Putamen (tissue), 1 donor: ENCODE measurements at places on chromosomes 4 and X.

- no peak for DNase-seq
Observed at GRCh38 chr4:145505995-145506394, 24.3 kb downstream of the SMAD1 start.

DNA sequence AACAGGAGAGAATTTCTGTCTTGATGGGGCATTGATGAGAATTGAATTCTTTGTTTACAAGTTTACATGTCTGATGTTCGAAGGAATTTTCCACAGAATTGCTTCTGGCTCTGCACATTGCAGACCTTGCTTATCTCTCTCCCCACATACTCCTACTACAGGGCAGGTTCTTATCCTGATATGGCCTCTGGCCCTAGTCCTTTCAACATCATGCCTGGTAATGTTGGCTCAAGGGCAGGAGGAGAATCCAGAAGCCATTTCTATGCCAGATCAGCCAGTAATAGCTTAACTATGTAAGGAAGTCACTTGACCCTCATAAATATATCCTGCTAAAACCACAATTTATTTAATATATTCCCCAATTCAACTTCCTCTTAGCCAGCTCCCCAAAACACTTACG is 24.3 kb upstream of the TSPAN5 start:
- no peak for DNase-seq

DNA sequence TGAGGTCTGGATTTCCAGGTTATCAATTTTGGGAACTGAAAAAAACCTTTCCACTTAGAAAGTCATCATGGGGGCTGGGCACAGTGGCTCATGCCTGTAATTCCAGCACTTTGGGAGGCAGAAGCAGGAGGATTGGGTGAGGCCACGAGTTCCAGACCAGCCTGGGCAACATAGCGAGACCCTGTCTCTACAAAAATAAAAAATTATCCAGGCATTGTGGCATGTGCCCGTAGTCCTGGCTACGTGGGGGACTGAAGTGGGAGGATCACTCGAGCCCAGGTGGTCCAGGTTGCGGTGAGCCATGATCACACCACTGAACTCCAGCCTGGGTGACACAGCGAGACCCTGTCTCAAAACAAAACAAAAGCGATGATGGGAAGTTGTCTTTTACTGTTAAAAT is 7.9 kb downstream of the TENM3 start:
- DNase-seq: no peak

GRCh38 chr4:128796934-128797333 is 12.6 kb upstream of the JADE1 start:
- DNase-seq: no peak

- DNase-seq: no peak
Observed at GRCh38 chr4:8192748-8193738, 6.0 kb upstream of the SH3TC1 start.

- DNase-seq: no peak
Observed at GRCh38 chr4:129046055-129046959, 47.0 kb downstream of the SCLT1 start.

- DNase-seq: peak; percentile 43
Observed at GRCh38 chr4:108834835-108835384, 72.1 kb upstream of the ETNPPL start.

- no peak for DNase-seq
Observed at GRCh38 chrX:13367950-13368349, 48.1 kb upstream of the ATXN3L start.

- no peak for DNase-seq
Observed at GRCh38 chrX:113136836-113137235, 296.2 kb upstream of the AMOT start.

DNA sequence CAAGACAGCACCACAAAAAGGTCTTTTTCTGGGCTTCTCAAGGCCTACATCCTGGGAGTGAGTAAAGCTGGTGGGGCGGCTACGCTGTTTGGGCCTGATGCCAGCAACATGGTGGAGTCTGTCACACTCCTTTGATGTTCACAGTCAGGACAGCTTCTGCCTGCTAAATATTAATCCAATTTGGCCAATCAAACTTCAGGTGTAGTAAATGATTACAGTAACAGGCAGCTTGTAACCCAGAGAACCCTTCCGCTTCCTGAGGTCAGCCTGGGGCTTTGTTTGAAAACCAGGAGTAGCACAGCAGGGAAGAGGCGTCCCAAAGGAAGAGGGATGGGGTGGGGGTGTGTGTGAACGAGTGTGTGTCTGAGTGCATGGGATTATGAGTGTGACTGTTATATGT is 220.4 kb downstream of the MAML3 start:
- DNase-seq: no peak

DNA sequence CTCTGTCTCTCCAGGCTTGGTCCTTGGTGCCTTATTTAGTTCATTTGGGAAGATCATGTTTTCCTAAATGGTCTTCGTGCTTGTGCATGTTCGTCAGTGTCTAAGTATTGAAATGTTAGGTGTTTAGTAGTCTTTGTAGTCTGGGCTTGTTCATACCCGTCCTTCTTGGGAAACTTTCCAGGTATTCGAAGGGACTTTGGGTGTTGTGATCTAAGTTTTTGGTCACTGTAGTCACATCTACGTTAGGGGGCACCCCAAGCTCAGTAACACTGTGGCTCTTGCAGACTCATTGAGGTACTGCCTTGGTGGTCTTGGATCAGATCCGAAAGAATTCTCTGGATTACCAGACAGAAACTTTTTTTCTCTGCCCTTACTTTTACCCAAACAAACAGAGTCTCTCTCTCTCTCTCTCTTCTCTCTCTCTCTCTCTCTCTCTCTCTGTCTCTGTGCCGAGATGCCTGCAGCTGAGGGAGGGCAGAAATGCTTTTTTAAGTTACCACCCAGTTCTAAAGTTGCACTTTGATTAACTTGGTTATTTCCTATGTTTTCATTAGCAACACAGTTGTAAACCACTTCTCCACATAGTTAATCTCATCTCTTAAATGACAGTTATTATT is 67.6 kb upstream of the SLC7A3 start:
- peak; percentile 34 for DNase-seq

DNA sequence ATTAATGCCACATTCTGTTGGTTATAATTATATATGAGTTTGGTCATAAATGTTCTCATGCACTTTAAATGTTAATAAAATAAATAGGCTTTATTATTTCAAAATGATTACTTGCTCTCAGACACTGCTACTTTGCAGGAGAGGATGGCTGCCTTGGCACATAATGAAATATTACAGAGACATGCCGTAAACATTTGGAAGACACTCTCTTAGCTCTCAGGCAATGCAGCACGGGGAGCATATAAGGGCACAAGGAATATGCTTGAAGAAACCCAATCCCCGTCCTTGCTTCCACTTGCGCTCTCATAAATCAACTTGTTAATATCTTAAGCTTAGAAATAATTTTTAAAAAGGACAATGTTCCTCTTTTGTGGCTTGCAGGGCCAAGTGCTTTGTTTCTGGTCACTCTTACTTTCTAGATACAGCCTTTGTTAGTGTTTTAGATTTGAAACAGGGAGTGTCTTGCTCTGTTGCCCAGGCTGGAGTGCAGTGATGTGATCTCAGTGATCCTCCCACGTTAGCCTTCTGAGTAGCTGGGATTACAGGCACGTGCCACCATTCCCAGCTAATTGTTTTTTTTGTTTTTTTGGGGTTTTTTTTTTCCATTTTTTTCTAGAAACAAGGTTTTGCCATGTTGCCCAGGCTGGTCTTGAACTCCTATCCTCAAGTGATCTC is 445.0 kb downstream of the SPRY1 start:
- no peak for DNase-seq

DNA sequence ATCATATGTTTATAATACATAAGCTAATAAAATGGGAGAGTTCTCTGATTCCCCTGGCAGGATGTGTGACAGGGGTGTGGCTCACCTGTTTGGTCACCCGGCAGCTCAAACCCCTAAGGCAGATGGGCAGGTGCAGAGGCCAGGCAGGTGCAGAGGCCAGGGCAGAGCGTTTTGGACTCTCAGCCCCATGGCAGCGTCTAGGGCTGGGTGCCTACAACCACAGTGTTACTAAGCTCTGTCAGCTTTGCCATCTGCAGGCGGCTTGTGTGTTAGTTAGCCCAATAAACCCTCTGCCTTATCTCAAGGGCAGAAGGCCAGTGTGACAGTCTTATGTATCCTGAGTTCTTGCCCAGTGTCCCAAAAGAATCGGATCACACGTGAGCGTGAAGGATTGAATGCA is 54.0 kb upstream of the UGT2B15 start:
- DNase-seq: no peak

DNA sequence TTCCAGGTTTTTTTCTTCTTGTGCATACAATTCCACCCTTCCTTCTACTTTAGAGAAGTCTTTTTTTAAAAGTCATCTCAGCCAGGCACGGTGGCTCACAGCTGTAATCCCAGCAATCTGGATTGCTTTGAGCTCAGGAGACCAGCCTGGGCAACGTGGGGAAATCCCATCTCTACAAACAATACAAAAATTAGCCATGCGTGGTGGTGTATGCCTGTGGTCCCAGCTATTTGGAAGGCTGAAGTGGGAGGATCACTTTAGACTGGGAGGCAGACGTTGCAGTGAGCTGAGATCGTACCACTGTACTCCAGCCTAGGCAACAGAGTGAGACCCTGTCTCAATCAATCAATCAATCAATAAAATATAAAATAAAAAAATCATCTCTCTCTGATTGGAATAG is 14.8 kb downstream of the ELOVL6 start:
- no peak for DNase-seq

GRCh38 chr4:17494258-17495190 is 17.4 kb downstream of the QDPR start:
- peak; percentile 64 for DNase-seq

DNA sequence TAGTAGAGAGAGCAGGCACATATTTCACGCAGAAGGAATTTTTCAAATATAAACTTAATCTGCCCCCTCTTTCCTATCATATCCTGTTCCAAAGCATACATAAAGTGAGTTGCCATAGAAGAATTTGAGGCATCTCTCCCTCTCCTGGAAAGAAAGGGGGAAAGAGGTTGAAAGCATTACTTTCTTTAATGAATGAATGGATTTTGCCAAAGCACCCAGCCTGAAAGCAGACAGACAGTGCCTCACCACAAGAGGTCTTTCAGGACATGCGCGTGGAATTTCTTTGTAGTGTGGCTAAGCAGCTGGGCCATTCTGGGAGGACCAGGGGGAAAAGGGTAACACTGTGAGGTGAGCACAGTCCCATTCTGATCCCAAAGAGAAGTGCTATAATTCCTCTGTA is 651.4 kb downstream of the IQCM start:
- DNase-seq: no peak

- DNase-seq: no peak
Observed at GRCh38 chrX:39296472-39296871, 495.2 kb downstream of the MID1IP1 start.

DNA sequence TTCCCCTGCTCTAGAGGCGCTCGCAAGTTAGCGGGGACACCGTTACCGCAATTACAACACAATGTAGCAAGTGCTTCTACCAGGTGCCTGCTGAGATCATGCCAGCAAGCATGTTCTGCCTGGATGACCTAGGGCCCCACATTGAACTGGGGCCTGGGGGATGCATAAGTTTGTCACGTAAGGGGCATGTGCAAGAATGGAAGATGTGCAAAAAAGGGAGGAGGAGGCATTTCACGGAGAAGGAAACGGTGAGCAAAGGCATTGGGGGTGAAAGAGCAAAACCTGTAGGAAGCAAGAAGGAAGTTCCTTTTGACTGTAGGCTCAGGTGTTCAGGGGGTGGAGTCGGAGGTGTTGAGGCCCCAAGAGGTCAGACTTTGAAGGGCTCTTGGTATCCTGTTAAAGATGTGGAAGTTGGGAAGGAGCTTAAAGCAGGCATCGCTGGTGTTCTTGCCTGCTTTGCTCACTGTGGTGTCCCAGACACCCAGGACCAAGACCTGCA is 602 bp upstream of the SCARB2 start:
- no peak for DNase-seq

GRCh38 chrX:78452356-78452755 is 124.9 kb upstream of the CYSLTR1 start:
- DNase-seq: no peak

GRCh38 chr4:152971053-152971452 is 34.9 kb downstream of the FHDC1 start:
- DNase-seq: no peak

GRCh38 chr4:152073351-152074087 is 312.7 kb upstream of the GATB start:
- no peak for DNase-seq
